ENCODE measurements at places on chromosomes 2 and 18.

DNA sequence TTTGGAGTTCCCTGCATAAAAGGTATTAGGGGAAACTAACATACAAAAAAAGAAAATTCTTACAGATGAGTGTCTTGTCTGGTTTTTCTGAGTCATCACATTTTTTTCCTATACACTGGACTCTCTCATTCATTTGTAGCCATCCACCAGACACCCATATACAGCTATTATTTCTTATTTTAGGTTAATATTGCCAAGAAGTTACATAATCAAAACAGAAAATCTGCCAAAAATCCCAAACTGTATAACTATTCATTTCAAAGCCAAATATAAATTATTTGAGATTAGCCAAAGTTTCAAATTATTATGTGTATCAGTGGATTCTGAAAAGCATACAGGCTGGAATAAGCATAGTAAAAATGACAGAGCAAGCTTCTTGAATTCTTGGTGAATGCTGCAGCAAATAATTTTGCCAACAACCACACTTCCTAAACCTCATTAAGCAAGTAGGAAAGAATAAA is 191.2 kb downstream of the NCKAP5 start:
- no peak for DNase-seq

- no peak for DNase-seq
These were observed 72.2 kb downstream of the MAP2 start for GRCh38 chr2:209495855-209496585.

GRCh38 chr2:98541906-98542305 is 66.4 kb downstream of the COA5 start:
- DNase-seq: no peak

DNA sequence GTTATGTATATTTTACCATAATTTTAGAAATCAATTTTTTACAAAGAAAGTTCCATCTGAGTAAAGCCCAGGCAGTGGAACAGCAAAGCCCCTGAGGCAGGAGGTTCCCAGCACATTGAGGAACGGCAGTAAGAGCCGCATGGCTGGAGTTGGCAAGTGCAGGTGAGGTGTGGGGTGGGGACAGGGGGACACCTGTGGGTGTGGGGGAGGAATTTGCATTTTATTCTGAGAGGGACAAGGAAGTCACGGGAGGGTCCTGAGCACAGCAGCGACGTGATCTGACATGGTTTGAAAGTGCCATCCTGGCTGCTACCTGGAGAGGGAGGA is 16.1 kb upstream of the ADI1 start:
- DNase-seq: no peak

DNA sequence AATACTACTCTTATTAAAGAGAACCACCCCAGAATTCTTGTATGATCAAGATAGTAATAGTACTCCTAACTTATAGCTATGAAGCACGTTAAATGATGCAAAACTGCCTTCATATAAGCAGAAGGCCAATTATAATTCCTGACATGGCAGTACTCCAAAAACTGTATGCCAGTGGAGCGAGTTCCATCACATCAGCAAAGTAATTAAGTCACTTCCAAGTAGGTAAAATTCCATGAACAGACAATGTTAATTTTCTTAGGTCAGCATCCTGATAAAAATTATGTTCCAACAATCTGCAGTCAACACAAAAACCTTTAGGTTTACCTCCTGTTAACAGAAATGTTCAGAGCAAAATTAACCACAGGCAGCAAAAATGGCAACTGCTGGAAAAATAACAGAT is 136.7 kb downstream of the CDH2 start:
- no peak for DNase-seq

- no peak for DNase-seq
These were observed 3.3 kb downstream of the ARL5A start for GRCh38 chr2:151824886-151825285.

GRCh38 chr2:199994371-199994770 is 39.0 kb downstream of the MAIP1 start:
- no peak for DNase-seq

- DNase-seq: no peak
These were observed 31.6 kb downstream of the LIMS1 start for GRCh38 chr2:108565778-108566375.

DNA sequence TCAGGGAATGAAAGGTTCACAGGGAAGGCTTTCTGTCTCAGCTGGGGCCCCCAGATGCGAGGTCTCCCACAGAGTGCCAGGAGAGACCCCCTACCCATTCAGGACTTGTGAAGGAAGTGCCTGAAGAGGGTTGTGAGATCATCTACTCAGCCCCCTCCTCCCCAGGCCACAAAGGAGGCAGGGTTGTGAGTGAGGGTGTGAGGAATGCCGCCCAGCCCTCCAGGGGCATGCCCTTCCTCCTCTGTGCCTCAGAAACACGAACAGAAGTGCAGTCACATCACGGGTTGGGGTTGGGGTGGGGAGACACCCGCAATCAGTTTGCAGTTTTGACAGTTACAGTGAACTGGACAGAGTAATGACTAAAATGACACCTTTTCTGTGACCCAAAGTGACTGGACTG is 5.0 kb downstream of the MAL start:
- no peak for DNase-seq

DNA sequence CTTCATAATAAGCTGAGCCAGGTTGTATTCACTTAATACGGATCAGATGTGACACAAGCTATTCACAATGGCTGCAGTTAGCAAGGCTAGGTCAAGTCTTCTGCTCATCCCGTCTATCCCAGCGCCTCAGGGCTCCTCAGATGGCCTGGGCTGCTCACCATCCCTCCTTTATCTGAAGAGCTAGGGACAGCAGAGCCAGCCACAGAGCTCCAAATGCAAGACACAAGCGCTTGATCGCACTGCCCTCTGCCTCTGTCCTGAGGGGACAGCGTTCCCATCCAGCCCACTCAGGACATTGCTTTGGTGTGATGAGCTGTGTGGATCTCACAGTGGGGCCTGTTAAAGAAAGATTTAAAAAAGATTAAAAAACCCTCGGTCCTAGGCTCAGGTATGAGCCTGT is 254.4 kb upstream of the HS6ST1 start:
- no peak for DNase-seq

GRCh38 chr2:232420463-232421188 is 14.0 kb downstream of the ALPG start:
- peak; percentile 37 for DNase-seq

DNA sequence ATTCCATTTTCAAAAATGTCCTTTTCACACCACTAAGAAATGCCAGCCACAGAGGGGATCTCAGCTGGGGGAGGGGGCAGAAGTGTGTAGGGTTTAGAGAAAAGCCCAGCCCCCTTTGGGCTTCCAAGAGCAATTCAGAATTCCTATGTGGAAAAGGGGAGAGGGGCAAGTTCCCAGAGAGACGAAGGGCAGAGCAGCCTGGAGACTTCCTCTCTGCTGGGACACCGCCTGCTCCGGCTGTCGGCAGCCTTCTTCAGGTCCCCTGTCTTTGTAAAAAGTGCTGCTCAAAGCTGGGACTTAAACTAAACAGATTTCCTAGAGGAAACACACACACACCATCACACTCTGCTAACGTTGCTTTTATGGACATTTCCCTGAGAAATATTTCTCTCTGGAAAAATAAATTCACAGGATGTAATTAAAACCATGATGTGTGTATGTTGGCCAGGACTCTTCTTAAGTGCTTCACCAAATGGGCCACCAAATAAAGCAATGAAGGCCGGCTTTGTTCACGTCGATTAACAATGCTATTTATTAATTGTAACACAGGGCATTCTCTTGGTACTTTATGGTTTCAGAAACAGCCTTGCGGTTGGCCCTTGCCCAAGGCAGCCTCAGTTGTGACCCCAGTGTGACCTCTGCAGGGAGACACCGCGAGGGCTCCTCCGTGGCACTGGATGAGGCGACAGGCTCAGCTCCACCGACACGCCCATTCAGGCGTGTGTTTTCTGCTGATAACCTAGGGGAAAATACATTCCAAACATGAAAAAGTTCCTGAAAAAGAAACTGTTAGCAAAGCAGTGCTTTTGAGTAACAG is 5.6 kb upstream of the ASB1 start:
- no peak for DNase-seq

- DNase-seq: no peak
These were observed 41.1 kb downstream of the MYO7B start for GRCh38 chr2:127576433-127577207.

GRCh38 chr18:5515011-5515784 is 28.6 kb downstream of the EPB41L3 start:
- DNase-seq: peak; percentile 98

DNA sequence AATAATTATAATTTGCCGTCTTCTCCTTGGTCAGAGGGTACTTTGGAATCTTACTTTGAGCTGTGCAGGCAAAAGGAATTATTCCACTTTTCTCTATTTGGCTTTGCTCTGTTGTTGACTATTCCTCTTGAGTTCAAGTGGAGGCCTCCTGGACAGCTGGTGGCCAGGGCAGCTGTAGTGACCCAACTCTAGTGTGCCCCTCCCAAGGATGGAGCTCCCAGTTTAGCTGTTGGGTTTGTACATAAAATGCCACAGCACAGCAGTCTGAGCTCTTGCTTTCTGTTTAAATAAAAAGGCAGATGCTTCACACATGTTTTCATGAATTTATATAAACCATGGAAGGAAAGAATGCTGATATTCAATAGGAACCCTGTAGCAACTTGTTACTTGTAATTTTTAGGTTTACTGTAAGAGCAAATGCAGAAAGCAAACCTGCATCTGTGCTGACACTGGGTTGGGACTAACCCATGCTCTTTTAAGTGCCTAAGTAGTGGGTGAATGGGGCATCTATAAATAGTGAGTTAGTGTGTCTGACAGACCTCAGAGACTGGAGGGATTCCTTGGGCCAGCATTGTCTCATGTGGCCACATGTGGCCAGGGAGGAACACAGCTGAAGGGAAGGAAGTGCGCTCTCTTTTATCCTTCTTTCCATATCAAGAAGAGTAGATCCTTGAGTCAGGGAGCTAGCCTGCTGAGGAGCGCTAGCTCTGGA is 121.8 kb downstream of the FHOD3 start:
- DNase-seq: no peak

DNA sequence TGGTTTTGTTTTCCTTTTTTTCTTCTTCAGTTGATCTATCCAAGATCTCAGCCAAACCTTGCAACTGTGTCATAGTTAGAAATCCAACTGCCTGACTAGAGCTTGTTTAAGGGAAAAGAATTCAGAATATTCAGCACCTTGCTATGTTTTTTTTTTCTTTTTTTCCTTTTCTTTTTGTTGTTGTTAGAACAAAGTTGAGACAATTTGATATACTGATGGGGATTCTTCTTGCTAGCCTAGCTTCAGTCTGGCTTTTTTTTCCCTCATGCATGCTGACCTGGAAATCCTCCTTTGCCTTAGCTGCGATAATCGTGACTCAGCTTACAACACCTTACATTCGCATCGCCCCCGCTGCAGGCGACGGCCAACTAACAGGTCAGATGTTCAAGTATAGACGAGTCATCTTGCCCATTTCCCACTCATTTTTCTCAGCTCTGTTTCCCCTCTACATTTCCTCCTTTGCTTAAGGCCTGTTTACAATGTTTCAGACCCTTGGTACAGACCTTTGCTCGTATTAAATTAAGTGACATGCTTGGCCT is 487.2 kb upstream of the RAB12 start:
- DNase-seq: no peak

DNA sequence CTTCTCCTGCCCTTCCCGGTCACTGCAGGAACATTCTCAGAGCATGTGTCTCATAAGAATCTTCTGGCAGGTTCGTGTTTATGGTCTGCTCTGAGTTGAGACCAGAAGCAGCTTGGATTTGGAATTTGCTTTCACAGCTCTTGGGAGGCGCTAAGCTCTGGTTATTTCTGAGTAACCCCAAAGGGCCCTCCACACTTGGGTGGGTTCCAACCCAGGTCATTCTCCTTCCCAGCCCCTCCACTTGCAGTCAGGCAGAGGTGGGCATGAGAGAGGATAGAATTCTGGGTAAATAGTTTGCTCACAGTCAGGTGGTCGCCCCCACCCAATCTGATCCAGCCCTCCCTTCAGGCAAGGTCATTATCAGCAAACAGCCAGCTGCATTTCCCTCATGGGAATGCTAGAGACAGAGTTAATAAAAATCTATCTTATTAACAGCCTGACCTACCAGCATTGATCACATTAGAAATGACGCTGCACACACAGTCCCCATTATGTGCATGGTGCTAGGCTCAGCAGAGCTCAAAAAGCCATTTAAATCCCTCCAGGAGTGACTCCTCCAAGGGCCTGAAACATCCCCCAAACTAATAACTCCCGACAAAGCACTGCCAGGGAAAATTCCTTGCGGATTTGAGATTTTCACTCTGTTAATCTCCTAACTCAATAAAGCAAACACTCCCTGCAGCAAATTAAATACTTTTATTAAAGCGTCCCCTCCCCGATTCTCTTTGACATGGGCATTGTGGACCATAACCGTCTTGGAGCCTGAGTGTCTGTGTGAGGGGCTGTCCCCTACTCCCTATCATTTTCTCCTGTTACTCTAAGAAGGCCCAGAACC is 61.9 kb downstream of the SLC4A5 start:
- no peak for DNase-seq

DNA sequence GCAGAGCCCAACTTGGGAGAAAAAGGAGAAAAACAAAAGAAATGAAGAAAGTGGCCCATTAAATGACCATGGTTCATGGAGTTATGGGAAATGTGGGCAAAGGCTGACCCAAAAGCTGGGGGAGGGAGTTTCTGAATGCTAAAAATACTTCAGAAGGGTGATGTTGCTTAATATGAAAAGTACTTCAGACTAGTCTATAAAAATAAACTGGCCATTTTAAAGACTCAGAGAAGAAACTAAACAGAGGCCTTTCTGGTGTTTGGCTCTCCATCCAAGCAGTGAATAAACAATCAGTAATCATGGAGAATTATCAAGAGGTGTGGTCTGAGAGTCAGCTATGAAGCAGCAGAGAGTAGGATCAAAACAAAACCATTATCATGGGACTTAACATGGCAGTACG is 160.8 kb upstream of the MAPRE2 start:
- DNase-seq: no peak

GRCh38 chr2:241014224-241014623 is 15.8 kb downstream of the SNED1 start:
- DNase-seq: no peak
